ENCODE measurements at places on chromosomes 11 and 22.

DNA sequence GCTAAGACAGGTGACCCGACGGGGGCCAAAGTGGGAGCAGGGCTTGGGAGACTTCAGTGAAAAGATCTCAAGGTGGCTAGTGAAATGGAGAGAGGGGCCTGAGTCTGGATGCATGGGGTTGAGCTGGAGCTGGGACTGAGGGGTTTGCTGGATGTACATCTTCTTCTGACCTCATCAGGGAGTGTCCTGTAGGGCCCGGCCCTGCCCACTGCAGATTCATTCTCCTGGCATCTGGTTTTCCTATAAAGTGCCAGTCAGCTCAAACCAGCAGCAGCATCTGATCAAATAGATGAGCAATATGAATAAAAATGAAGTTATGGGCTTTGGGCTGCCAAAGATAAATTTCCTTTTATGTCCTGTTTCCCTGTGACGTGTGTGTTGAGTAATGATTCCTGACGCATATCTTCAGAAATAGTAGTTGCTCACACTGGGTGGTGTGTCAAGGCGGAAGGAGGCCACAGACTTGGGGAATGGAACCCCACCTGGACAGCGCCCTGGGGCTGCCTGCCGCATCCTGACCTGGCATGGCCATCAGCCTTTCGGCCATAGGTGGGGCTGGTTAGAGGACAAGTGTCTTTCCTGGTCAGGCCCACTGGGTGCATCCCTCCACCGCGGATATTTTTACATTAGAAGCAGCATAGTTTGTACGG is 135.4 kb downstream of the OSBP2 start:
- no peak for DNase-seq

GRCh38 chr11:65275906-65276305 is 14.1 kb downstream of the POLA2 start:
- no peak for DNase-seq

GRCh38 chr11:3939211-3939610 is 83.7 kb downstream of the STIM1 start:
- DNase-seq, result no peak

GRCh38 chr11:117979481-117980211 is 6.5 kb upstream of the IL10RA start:
- DNase-seq, result no peak

DNA sequence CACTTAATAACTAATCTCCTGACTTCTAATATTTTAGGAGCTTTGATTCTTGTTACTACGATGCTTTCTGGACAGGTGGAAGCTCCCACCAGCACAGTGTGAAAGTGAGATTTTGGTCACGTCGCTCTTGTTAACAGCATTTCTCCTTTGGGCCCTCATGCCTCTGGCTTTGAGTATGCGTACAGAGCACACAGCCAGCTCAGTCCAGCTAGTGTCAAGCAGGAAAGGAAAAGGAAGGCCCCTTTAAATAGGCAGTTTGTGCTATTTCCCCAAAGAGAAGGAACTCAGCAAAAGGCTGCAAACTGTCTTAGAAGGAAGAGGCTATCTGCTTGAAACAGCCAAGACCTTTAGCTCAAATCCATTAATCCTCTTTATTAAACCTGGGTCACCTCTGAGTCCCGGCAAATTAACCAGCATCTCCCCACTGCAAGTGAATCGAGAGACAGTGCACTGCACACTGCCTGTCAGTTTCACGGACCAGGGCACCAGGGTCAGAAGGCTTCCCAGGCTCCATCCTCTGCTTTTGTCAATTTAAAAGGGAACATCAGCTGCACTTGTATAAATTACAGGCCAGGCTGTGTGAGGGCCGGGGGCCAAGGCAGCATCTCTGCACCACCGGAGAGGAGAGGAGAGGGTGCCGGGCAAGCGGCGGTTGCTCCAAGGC is 34.7 kb downstream of the OPCML start:
- DNase-seq, result no peak

- no peak for DNase-seq
These were observed 1019.1 kb downstream of the TBC1D22A start for GRCh38 chr22:47781427-47782111.

DNA sequence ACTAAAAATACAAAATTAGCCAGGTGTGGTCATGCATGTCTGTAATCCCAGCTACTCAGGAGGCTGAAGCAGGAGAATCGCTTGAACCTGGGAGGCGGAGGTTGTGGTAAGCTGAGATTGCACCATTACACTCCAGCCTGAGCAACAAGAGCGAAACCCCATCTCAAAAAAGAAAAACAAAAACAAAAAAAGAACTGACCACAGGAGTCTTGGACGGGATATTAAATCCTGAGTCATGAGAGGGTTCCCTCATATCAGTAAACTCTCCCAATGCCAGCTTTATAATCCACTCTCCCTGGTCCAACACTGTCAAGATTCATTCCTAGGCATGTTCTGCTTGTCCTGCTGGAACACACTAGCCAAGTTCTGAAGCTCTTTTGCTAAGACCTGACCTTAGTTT is 61.5 kb upstream of the EP300 start:
- no peak for DNase-seq

DNA sequence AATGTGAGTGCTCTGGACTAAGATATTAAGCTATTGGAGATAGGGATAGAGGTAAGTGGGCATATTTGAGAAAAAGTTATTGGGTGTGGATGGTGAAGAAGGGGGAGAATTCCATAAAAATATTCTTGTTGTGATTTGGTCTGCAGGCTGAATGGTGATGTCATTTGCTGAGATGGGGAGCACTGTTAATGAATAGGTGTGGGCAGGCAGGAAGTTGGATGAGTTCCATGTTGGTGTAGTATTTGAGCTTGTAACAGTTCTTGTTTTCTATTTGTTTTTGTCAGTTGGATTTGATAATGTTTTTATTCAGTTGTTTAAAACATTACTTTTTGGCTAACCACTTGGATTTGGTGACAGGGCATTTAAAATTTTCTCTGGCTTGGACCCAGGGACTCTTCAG is 168.8 kb downstream of the C11orf87 start:
- DNase-seq, result no peak

GRCh38 chr22:36233796-36234195 is 5.5 kb downstream of the APOL2 start:
- DNase-seq, result no peak
